ENCODE measurements at places on chromosomes 2 and 18. TPM values are rescaled to one million over a fixed set of nuclear protein-coding genes. Genes with fewer than 3 reads are reported as not detected.
A peak's percentile ranks its signal among the peaks of the same experiment; 100 is the strongest.

Gene ZDBF2
- 0.98 TPM for polyA plus RNA-seq

Gene MYOM1
- polyA plus RNA-seq, result 2.9 TPM

Gene FARSB
- 20.0 TPM for polyA plus RNA-seq

Gene PIKFYVE
- 5.4 TPM for polyA plus RNA-seq

DNA sequence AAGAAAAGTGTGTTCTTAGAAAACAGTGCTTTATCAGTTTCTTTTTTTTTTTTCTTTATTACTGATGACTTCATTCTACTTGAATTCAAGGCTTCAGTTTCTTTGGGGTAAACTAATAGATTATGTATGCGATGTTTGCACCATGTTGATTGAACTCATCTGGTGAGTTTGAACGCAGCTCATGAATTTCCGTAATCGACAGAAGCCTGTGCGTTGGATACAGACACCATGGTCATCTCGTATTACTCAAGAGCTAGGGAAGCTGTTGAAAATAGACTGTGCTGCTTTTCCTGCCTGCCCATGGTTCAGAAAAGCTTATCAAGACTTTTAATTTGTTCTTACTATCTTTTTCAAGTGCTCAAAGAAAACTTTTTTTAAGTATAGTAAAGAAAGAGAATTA, 185.5 kb upstream of the NRP2 start:
- DNase-seq, result no peak

DNA sequence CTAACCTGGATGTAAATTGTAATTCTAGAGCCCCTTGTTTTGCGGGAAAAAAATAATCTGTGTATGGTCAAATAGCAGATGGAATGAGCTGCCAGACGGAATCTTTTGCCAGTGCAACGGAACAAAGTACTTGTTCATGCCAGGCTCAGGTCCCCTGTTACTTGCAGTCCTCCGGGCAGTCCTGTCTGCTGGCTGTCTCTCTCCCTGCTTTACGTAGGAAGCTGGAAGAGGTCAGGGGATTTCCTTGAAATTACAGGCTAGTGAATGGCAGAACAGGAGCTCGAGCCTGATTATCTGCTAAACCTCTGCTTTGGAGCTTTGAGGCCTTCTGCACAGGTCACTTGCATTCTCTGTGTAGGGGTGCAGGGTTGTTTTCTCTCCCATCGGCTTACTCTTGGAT, 54.8 kb downstream of the LRRFIP1 start:
- no peak for DNase-seq

DNA sequence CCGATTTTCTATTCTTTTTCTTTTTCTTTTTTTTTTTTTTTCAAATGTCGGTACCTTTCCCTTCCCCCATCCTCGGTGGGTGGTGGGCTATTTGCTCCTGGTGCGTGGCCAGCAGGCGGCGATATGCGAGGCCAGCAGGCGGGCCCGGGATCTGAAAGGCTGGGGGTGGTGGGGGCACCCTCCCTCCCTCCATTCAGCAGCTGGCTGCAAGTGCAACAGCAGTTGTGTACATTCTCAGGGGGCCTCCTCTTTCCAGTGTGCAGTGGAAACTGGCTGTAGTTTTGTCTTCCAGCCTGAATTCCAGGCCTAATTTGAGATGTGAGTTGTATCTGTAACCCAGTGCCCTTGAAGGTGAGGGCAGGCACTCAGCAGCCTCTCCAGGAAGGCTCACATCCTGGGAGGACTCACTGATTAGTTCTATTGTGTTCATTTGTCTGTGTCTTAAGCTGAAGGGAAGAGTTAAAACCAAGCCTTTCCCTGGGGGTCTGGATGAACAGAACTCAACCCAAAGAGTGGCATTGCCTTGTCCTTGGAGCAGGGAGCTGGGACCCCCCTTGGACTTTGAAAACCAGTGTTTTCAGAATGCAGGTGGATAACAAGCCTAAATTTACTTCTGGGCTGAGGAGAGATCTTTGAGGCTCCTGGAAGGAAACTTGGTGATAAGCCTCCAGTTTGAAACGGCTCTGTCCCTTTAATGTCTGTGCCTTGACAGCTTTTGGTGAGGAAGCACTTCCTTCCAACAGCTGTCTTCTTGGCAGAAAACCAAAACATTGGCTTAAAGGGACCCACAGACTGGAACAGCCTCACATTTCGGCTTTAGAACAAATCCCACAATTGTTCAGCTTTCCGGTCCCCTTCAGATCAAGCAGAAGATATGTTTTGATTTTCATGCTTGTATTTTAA, 3.3 kb downstream of the MYCN start:
- peak; percentile 47 for DNase-seq

DNA sequence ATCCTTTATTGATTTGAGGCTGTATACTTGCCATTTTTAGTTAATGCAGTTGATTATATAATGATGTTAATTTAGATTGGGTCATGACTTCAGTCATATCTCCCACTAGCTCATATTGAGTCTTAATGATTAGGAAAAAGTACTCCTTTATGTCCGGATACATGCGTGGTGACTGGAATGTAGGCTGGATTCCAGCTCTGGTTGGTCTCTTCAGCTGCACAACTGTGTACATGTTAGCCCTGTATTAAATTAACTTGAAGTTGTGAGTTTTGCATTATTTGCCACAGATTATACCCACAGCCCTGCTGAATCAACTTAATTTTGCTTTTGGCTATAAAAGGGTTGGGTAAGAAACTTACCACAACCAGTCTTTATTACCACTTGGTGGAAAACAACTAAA, 22.5 kb downstream of the MOB4 start:
- DNase-seq, result no peak

GRCh38 chr2:44939106-44940048, 2.1 kb upstream of the SIX3 start:
- DNase-seq, result no peak

- DNase-seq, result no peak
Observed at GRCh38 chr18:46867367-46868143, 49.8 kb downstream of the PIAS2 start.

DNA sequence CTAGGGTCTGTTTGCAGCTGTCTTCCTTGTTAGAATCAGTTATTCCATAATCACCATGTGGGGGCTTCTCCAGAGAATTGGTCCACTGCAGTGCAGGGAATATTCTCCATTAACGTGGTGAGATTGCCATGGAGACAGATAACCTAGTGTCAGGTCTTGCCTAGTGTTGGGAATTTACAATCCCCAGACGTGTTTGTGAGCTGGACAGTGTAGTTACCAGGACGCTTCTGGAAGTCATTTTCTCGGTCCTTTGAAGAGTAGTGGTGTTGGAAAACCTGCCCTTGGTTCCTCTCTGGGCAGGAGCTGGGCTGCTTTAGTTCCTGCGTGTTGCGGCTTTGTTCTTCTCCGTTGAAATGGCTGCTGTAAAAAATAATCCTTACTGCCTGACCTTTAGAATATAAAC, 68.8 kb upstream of the LYPD6B start:
- DNase-seq, result no peak

GRCh38 chr2:16700551-16701259, 35.1 kb upstream of the CYRIA start:
- DNase-seq, result no peak

DNA sequence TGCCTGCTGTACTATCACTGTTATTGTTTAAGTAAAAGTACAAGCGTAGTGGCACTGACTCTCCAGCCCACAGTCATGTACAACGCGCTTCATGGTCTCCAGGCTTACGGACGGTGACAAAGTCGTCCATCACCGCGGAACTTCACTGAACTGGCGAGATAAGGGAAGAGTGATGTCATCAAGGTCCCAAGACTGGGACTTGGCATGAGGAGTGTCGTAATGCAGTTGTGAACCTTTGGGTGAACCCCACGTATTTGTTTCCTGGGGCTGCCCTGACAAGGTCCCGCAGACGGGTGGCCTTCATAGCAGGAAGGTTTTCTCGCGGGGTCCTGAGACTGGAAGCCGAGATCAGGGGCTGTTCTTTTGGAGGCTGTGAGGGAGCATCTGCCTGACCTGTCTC, 17.3 kb downstream of the NFATC1 start:
- DNase-seq, result no peak
